B cell (primary cell): ENCODE measurements at places on chromosomes 4 and X.

DNA sequence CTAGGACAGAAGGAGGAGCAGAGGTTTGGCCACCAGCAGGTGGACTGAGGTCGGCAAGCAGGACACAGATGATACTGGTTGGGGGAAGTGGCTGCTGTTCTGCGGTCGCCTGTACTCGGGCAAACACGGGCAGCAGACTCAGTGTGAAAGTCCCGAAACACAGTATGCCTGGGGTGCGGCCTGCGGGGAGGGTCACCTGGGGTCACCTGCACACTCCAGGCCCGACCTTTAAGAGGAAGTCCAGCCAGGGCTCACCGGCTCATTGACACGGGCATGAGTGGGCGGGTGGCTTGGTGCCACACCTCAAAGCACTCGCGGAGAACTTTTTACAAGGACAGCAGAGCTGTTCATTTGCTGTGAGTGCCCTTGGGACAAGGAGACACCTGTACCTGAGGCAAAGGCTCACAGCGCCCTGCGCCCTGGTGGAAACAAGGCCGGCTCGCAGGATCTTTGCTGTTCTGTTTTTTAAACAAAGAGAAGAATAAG lies 71.5 kb upstream of the MXD4 start:
- peak; percentile 46 for DNase-seq

- DNase-seq: no peak
Observed at GRCh38 chr4:91527056-91527455, 776.7 kb upstream of the GRID2 start.

GRCh38 chr4:133355633-133356032 lies 206.5 kb downstream of the PCDH10 start:
- no peak for DNase-seq

- peak; percentile 48 for DNase-seq
Observed at GRCh38 chr4:88012647-88013046, 5.2 kb downstream of the PKD2 start.

- DNase-seq: peak; percentile 3
Observed at GRCh38 chr4:125316401-125316790, 1.6 kb downstream of the FAT4 start.

DNA sequence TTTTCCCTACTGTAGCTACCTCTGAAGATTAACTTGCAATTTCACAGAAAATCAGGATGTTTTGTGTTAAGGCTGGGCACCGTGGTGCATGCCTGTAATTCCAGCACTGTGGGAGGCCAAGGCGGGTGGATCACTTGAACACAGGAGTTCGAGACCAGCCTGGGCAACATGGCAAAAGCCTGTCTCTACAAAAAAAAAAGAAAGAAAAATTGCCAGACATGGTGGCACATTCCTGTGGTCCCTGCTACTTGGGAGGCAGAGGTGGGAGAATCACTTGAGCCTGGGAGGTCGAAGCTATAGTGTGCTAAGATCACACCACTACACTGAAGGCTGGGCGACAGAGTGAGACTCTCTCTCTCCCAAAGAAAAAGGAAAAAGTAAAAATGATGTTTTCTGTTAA lies 27.4 kb downstream of the APELA start:
- no peak for DNase-seq

GRCh38 chr4:173391701-173392100 lies 7.2 kb downstream of the SCRG1 start:
- DNase-seq: no peak

DNA sequence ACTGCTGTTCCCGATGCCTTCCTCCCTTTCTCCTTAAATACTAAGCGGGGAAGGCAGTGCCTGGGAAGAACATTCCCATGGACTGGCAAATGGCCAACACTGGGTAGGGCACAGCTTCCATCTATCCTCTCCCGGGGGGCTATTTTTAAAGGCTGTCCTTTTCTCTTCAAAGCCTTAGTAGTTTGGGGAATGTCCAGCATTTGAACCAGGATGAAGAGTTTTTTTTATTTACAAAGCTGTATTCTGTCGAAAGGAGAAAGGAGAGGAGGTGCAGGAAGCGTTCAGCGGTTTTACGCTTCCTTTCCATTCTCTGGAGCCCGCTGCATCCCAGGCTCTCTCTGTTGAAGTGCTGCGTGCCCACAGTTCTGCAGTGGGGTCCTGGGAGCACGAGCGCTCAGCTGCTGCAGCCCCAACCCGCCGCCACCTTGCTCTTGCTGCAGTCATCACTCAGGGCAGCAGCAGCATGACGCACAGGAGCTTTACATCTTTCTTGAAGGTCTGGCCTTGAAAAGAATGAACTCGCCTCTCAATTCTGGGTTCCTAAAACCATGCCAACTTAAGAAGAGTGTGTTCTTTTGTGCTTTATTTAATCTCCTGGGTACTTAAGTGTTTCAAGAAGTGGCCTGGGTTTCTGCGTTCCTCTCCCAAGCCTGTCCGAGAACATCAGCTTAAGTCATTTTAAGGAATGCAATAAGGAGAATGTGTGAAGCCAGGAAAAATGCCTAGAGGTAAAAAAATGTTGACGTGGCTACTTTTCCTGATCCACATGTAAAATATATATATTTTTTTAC lies 427.2 kb downstream of the MAPK10 start:
- no peak for DNase-seq

- no peak for DNase-seq
Observed at GRCh38 chr4:136458326-136458725, 1074.0 kb downstream of the PCDH18 start.

GRCh38 chr4:109559625-109559982 lies 442 bp upstream of the MCUB start:
- DNase-seq: no peak

GRCh38 chr4:123025398-123025797 lies 103.0 kb upstream of the NUDT6 start:
- DNase-seq: no peak

- DNase-seq: no peak
Observed at GRCh38 chr4:16671741-16672140, 226.7 kb downstream of the LDB2 start.

DNA sequence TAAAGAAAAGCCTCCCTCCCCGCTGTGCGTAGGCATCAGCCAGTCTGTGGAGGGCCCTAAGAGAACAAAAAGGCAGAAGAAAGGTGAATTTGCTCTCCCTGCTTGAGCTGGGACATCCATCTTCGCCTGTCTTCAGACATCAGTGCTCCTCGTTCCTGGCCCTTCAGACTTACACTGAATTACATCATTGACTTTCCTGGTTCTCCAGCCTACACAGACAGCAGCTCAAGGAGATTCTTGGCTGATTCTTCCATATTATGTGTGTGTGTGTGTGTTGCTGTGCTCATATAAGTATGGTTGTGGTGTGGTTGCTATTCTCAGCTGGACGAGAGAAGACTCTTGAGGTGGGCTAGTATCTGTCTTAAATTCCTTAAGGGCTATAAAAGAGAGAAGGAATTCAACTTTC lies 35.5 kb upstream of the CD99L2 start:
- no peak for DNase-seq

DNA sequence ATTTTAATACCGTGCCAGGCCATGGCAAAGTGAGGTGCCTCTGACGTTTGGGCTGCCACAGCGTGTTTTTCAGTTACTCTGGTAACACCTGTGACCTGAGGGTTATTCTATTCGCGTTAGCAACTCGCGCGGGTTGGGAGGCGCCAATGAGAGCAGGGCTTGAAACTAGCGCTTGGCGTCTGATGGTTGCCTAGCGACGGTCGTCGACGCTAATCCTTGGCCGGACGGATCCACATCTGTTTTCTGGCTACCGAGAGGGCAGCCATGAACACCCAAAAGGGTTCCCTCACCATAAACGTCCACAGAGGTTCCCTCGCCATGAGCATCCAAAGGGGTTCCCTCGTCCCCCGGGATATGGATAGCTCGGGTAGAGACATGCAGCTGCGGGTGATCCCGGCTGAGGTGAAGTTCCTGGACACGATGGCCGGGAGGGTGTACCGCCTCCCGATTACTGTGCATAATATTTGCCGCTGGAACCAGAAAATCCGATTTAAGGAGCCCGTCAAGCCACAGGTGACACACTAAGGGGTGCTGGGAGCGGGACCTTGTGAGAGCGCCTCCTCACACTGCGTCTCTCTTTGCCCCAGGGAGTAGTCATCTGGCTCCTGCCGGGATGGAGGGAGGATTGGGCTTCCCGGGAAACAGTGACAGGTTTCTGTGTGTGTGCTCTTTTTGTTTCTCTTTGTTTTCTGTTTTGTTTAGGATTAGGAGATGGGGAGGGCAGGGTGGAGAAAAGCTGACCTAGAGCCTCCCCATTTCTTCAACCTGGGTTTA lies at the start of gene CFAP47:
TSS of gene CFAP47 (plus strand) at position 199 of the 774 bp plus-strand sequence. CDS start at position 265, 66 bp downstream.
- DNase-seq: no peak

GRCh38 chrX:96861218-96861617 lies 22.5 kb upstream of the RPA4 start:
- peak; percentile 6 for DNase-seq

DNA sequence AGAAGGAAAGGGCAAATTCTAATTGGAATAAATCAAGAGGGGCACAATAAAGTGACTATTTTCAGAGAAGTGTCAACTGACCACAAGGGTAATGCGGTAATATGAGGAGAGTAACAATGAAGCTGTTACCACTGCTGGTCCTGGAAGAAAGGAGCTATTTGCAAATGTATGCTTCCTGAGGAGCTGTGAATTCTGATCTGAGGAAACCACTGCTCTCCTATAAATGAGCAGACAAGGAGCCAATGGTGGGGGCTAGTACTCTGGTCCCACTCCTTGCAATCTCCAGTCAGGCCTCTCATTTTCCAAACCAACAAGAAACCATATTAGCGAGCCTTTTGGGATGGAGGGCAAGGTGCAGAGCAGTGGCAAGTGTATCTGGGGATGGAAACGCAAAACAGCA lies 770.2 kb downstream of the FSTL5 start:
- no peak for DNase-seq

- DNase-seq: no peak
Observed at GRCh38 chrX:6002056-6002455, 226.6 kb downstream of the NLGN4X start.

GRCh38 chrX:15714529-15714928 lies 23.5 kb upstream of the CA5B start:
- DNase-seq: no peak

GRCh38 chr4:45576275-45576674 lies 547.6 kb downstream of the GABRG1 start:
- DNase-seq: no peak

DNA sequence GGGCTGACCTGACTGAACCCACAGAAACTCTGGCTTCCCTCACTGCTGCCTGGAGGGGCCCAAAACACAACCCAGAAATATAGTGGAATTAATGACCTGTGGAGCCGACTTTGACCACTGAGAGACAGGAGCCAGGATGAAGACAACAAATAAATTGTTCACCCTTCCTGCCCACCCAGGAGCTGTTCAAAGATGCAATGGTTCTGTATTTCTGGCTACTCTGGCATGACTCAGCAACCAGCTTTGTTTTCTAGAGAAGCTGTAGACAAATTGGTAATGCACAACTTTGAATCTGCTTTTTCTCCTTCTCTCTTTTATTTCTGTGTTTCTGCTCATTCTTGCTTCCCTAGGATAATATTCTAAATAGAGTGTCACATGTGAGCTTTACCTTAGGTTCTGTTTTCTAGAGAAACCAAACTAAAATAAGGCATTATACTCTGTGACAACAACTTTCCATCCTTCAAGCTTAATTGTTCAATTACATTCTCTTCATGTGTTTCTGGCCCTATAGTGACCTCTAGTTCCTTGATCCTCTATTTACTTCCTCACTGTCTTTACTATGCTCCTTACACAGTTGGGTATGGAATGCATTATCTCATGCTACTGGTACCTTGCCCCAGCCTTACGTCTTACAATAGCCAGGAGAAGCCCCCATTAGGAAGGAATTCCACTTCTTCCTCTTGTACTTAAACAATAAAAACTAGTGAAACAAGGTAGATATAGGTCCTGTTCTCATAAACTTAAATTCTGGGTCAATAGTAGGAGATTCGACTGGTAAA lies 6.5 kb upstream of the PRKG2 start:
- DNase-seq: no peak

DNA sequence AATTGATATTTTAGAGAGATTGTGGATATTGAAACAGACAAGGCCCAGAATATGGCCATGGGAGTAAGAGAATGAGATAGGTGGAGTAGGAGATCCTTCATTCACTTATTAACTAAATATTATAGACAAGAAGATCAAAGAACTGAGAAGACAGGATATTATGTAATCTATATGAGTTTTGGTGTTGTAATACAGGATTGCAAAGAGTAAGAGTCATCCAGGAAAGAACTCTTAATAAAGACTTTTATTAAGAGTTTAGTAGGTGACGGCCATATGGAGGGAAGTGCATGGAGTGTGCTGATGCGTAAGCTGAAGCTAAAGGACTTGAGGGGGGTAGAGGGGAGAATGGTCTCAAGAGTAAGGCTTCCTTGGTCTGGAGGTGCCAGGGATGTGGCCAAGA lies 153.7 kb downstream of the VEGFC start:
- no peak for DNase-seq

DNA sequence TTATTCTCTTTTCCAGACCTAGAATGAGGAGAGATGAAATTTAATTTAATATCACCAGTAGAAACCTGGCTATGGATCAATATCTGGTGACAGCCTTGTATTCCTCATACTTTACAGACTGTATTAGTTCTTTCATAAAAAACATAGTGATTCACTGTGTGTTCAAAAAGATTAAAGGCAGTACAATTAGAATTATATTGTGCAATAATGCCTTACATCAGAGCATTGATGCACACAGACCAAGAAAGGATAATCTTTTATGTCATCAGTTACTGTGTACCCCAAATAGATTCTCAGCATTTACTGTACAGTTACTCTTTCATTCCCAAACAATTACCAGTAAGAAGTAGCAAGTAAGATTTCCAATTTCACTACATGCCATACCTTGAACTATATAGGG lies 260.5 kb upstream of the ANXA10 start:
- DNase-seq: no peak

- no peak for DNase-seq
Observed at GRCh38 chr4:97432551-97432950, 710.7 kb downstream of the STPG2 start.

DNA sequence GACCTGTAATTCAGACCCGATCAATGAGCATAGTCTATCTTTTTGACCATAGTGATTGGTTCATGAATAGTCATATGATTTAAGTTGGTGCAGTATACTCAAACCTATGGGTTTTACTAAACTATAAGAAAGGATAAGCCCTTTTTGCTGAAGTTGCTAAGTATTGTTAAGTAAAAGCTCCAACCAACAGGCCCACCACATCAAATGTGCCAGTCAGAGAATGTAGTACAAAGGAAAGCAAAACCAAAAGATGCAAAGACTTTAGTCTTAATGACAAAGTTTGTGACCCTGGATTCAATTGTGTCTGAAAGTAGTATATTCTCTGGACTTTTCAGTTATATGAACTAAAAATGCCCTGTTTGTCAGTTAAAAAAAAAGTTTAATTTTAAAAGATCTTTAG lies 208.1 kb upstream of the TET2 start:
- no peak for DNase-seq

GRCh38 chrX:129649268-129650182 lies 5.2 kb downstream of the APLN start:
- no peak for DNase-seq

GRCh38 chr4:126705266-126705665 lies 927.5 kb upstream of the INTU start:
- DNase-seq: no peak

DNA sequence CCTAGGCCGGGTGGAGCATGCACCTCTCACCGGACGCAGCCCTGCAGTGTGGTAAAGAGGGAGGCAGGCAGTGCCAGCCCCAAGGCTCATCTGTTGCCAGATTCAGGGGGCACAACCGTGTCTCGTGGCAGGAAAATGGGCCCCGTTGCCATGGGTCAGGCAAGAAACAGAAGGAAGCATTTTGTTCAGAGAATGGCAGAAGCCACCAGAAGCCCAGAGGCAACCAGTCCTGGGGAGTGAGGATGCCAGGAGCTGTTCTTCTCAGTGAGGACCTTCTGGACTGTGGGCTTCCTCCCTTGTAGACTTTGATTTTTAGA lies 12.5 kb upstream of the UVSSA start:
- DNase-seq: no peak
